SK-MEL-5 (cell line): ENCODE measurements at places on chromosomes 2 and 18.

DNA sequence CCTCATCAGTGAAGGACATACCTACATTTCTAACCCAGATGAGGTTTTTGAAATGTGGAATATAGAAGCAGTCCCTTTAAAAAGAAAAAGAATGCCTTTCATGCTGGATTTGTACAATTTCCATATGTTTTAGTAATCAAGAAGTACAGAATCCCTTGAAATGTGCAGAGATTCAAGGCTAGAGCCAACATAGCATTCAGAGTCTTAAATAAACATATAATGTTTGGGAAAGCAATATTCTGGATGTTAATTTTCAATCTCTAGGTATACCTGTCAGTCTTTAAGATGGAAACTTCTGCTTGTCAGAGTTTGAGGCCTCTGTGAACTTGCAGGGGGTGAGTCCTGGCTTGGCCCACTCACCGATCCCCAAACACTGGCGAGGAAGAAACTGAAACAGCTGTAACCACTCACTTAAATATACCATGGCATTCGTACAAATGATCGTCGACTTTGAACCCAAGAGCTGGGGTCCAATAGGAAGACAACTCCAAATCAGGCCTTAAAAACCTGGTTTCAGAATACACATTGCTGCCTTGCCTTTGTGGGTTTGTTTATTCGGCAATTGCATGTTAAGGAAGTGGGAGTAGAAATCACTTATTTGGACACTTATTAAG, 132.8 kb upstream of the NCK2 start:
- no peak for DNase-seq

- no peak for DNase-seq
Observed at GRCh38 chr2:23630961-23631360, 246.0 kb downstream of the KLHL29 start.

GRCh38 chr2:85396531-85397470, 13.4 kb downstream of the CAPG start:
- no peak for DNase-seq

GRCh38 chr2:210546424-210547208, 9.8 kb upstream of the CPS1 start:
- DNase-seq, result no peak

DNA sequence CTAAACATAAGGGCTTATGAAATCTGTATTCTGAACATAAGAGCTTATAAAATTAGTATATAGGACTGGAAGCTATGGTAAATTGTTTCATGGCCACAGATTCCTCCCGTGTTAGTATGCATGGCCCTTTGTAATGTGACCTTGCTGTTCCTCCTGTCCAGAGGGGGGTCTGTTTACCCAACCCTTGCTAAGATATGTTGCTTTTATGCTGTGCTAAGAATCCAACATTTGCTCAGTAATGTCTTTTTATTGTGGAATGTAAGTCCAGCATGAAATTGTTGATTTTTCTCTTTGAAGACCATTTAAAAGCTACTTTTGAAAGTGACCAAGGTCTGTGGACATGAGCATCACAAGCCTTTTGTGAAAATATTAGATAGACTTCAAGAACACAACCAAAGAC, 485.4 kb downstream of the PARD3B start:
- no peak for DNase-seq

GRCh38 chr2:191015239-191015638, 1.3 kb upstream of the STAT1 start:
- no peak for DNase-seq

DNA sequence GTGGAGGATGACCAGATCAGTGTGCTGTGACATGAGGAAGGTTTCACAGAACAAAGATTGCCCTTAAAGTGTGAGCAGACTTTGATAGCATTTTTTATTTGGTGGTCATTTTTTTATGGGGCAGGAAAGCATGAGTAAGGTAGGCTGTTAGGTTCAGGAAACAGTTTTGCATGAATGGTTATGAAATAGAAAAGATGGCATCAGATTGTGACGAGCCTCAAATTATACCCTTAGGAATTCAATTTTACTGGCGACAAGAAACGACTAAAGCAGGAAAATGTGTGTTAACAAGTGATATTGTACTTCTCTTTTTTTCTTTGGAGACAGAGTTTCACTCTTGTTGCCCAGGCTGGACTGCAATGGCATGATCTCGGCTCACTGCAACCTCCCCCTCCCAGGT, 44.7 kb downstream of the PIK3C3 start:
- DNase-seq, result no peak

DNA sequence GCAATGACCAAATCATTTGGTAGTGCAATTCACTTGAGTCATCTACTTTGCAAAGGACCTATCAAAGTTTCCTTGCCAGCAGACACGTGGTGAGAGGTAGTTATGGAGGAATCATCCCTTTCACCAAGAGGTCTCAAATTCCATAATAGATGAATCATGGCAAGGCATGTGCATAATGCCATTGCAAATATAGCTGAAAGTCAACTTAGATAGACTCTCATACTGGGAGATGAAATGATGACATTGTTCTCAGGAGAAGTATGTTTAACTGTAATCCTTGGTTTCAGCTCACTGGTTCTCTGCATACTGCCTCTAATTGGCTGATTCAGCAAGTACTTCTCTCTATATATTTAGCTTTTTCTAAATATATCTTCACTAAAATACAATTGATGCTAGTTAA, 57.2 kb downstream of the CALCRL start:
- peak; percentile 0 for DNase-seq

DNA sequence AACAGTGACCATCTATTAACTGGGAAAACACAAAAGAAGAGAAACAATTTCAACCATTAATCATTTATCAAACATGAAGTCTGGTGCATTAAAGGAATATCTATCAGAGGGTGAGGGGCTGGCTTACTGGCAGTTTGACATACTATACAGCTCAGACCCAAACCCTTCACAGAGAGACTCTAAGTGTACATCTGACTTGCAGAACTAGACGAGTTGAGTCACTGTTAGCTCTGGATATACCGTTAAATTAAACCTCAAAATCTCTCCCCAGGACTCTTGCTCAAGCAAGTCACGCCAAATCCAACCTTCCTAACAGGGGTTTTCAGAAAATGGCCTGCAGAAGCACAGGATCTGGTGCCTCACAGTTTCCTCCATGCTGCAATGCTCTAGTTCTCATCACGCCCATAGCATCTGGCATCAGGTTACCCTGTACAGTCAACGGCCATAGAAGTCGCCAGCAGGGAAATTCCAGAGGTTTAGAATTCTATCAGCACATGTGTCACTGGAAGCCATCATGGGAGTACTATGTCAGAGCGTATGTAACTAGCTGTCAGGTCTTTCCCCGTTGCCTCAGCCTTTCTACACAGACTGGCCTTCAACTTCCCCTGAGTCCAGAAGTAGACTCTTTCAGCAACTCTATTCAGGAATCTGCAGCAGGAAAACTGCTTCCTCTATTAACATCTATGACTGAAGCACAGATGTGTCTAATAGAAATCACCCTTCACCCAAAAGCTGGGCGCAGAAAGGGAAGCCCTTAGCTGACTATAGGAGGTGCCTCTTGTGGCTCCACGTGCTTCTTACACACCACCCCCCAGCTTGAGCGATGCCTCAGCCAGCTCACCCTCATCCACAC, 9.3 kb downstream of the TGOLN2 start:
- DNase-seq, result no peak

- peak; percentile 65 for DNase-seq
Observed at GRCh38 chr2:191165176-191165643, 14.4 kb upstream of the STAT4 start.

GRCh38 chr2:137031731-137032130, 266.4 kb downstream of the THSD7B start:
- no peak for DNase-seq

GRCh38 chr18:31269566-31269965, 48.4 kb upstream of the DSG1 start:
- DNase-seq, result no peak
